ENCODE measurements at places on chromosomes 12 and 14.

DNA sequence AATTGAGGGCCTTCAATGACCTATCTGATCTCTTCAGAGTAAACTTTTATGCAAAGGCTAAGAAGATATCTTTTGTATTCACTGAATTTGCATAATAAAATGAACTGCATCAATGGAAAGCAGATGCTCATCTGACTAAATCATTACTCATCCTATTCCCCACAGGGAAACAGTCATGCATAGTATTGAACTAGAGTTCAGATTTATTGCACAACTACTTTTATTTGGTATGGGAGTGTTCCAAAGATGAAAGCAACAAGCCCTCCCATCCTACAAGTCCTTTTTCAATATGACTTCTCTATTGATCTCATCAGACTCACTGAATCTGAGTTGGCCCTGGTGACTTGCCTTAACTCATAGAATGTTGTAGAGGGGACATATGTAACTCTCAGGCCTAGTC is 159.8 kb downstream of the KITLG start:
- DNase-seq, result no peak

GRCh38 chr14:67837011-67837624 is 17.5 kb downstream of the RAD51B start:
- DNase-seq, result no peak

DNA sequence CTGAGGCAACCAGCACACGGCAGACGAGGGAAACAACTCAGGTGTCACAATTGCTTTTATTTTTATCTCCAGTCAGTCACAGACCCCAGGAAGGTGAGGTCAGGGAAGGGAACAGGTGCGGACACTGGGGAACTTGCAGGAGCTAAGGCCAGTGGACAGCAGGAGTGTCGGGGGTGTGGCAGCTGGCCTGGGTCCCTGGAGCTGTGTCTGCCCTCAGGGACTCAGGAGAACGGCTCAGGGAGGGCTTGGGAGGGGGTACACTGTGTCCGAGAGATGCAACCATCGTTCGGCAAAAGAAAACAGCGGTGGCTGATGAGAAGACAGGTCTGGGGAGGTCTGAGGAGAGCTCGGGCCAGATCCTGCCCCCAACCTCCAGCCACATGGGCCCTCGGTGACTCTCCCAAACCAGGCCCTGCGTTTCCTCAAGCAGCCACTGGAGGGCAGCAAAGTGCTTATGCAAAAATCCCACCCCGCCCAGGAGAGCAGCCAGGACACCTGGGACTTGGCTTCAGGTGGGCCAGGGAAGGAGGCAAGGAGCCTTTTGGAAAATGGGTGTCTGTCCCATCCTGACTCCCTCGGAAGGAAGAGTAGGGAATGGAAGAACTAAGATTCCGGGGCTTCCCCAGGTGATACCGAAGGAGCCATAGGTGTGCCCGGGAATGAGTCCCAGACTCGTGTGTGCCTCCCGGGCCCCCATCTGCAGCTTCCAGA is 24.1 kb upstream of the BCDIN3D start:
- no peak for DNase-seq

DNA sequence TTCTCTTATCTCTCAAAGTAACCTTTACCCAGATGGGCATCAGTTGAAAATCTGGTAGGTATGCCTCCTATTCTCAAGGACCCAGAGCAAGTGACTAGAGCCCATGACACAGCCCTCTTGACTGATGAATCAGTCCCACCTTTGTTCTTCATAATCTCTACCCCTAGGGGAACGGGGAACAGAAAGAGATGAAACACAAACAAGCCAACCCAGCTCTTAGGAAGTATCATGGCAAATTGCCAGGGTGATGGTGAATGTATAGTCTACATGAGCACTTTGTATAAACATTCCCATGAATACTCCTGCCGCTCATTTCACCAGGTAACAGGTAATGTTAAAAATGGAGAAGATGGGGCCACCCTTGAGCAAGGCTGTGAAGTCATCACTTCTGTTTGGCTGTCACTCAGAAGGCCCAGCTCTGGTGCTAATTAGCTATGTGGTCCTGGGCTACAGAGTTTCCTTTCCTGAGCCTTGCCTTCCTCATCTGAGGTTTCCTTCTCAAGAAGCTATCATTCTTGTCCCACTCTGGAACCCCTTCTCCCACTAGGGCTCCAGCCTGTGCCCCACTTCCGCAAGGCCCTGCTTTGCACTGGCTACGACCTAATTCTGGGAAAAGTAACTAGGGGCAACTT is 161.7 kb downstream of the ANO2 start:
- no peak for DNase-seq

- no peak for DNase-seq
These were observed 150.3 kb downstream of the CEP83 start for GRCh38 chr12:94309373-94309772.

DNA sequence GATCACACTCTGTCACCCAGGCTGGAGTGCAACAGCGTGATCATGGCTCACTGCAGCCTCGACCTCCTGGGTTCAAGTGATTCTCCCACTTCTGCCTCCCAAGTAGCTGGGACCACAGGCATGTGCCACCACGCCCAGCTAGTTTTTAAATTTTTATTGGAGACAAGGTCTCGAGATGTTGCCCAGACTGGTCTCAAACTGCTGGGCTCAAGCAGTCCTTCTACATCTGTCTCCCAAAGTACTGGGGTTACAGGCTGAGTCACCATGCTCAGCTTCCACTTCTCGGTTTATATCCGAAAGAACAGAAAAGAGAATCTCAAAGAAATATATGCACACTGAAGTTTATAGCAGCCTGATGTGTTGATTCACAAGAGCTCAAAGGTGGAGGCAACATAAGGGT is 107.5 kb downstream of the SCARB1 start:
- DNase-seq, result no peak
